Activated CD4-positive, alpha-beta memory T cell treated with anti-CD3 and anti-CD28 coated beads, Interleukin-2, amount 10 ng/mL, durations not matched to agents 7 days and 5 days (primary cell): ENCODE measurements at places on chromosomes 4 and X.

DNA sequence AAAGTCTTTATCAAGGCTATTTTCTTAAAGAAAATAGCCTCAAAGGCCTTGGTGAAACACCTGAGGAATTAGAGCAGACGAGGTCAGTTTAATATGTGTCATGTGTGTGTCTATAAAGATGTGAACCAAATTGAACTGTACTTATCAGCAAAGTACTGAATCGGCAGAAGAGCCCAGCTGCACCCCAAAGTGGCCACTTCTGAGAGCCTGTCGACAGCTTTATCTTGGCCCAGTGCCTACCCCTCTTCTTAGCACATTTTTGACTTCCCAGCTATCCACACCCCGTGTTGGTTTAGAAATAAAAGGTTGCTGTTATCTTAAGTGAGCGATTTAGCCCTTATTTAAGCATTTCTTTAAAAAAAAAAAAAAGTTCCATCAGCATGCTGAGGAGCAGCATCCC lies 329.7 kb downstream of the FBXW7 start:
- no peak for DNase-seq

DNA sequence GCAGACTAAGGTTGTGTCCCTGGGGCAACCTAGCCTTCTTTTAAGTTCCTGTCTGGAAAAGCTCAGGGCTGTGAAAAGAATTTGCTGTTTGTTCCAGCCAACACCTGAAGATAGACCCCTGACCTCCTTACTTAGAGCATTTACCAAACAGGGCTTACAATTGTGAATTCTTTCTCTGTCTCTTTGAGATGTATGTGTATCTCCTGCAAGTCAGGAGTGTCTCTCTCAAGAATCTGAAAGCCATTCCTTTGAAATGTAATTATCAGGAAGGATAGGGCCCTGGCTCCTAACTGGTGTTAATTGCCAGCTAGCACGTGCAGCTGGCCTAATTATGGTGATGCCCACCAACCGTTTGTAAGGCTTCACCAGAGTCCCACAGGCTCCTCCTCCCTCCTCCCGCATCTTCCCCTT lies 18.2 kb downstream of the CCNG2 start:
- DNase-seq = no peak

- no peak for DNase-seq
Observed at GRCh38 chrX:87621697-87622096, 104.1 kb downstream of the KLHL4 start.

DNA sequence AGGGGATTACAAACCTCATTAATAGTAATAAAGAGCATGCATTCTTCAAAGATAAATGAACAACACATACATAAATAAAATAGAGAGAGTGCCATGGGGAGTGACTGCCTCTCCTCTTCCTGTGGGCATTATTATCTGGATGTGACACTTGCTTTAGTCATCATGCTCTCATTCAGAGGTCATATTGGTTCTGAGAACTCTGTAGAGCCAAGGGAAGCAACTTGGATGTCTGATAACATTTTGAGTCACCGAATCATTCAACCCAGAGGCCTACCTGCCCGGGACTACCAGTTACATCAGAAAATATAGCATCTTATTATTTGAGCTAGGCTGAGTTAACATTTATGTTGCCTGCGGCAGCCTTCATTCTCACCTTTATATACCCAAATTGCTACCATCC lies 489.5 kb downstream of the STIM2 start:
- no peak for DNase-seq

- no peak for DNase-seq
Observed at GRCh38 chrX:129845616-129846190, 2.0 kb upstream of the ZDHHC9 start.

- no peak for DNase-seq
Observed at GRCh38 chrX:154409222-154409871, at the start of gene DNASE1L1. TSS of gene DNASE1L1 (minus strand) at chrX:154409254. CDS start at chrX:154405568, 3,686 bp downstream.

- DNase-seq = no peak
Observed at GRCh38 chr4:38330321-38330720, 333.7 kb upstream of the KLF3 start.

GRCh38 chrX:51891821-51892551 lies 1.4 kb upstream of the MAGED1 start:
- no peak for DNase-seq

GRCh38 chr4:75683482-75684155 lies 10.4 kb upstream of the G3BP2 start:
- DNase-seq = no peak

DNA sequence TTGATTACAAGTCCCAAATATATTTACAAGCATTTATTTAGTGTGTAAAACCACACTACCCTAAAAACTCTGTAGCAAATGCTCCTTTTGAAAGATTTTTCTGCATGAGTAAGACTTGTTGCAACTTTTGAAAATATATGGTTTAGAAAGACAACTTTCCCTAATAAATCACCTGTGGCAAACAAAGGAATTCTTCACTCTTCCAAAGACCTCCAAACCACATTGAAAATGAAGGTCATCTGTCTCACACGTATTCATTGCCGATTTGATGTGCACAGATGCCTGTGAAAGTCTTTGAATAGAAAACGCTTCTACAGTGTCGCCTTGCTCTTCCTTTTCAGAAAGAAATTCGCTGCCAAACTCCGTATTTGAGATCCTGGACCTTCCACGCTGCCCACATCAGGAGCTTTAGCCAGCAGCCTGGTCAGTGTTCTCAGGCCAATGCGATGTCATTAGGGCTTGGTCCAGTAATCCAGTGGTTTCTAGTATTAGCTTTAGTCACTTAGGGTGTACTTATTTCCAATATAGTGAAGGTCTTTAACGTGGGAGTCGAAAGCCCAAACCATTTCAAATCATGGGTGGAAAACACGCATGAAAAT lies 22.2 kb downstream of the SPINK2 start:
- DNase-seq = no peak

- no peak for DNase-seq
Observed at GRCh38 chr4:181968371-181968770, 274.8 kb upstream of the TENM3 start.

DNA sequence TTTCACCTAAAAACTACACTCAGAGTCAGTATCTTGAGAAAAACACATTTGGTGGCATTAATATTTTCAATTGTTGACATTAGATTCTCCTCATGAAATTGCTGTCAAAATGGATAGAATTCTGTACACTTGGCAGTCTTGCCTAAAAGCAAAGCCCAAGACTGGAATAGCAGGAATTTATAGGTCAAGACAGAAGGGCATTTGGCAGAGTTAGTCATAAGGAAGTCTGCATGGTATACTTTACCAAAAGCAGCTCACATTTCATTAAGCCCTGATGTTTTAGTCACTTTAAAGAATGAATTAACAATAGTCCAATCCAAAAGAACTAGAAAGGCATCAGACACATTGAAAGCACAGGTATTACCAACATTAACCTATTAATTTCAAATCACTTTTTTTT lies 7.1 kb downstream of the CCDC160 start:
- no peak for DNase-seq

DNA sequence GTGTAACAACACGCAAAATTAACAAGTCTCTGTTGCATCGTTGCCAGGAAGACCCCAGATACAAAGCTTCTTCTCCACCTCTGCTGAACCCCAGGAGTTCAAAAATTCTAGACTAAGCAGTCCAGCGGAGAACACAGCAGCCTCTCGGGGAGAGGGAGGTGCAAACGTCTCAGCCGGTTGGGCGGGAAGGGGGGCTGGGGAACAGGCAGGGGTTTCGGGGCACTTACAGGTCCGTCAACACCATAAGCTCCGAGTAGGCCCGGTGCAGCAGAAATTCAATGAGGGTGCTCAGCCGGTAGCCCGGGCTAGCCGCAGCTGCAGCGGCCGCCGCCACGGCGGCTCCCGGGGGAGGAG lies 394 bp downstream of the MED14 start:
- no peak for DNase-seq

DNA sequence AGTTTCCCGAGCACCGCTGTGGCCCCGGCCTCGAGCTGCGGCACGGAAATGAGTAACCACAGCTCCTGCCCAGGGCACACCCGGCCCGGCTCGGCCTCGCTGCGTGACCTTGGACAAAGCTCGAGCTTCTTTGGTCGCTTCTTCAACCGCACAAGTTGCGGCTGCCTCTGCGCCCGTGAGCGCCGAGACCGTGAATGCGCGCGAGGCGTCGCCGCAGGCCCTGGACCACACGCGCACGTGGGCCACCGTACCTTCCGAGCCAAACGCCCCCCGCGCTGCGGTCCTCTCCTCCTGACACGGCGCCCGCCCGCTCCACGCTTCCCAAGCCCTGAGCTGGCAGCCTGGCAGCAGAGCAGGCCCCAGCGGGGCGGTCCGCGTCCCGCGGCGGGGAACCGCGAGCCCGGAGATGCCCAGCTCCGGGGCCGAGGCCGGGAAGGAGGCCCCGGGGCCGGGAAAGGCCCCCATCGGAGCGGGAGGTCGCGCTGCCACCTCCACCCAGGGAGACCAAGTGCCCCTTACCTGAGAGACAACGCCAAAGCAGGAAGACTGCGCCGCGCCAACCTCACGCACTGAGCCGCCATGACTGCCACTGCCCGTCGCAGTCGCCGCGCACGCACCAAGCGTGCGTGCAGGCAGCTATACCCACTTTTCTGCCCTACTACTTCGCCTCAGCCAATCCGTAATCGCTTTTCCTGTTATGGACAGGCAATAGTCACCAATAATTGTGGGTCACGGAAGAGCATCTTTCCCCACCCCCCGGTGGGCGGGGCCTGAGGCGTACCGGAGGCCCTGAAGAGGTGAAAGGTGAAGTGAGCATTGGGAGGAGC lies at the start of gene GRPEL1:
GRPEL1 (minus strand) TSS at position 613 of the 827 bp plus-strand sequence; CDS start at position 581, 32 bp downstream.
- peak; percentile 100 for DNase-seq

- DNase-seq = no peak
Observed at GRCh38 chrX:50718776-50719175, 95.2 kb downstream of the SHROOM4 start.

DNA sequence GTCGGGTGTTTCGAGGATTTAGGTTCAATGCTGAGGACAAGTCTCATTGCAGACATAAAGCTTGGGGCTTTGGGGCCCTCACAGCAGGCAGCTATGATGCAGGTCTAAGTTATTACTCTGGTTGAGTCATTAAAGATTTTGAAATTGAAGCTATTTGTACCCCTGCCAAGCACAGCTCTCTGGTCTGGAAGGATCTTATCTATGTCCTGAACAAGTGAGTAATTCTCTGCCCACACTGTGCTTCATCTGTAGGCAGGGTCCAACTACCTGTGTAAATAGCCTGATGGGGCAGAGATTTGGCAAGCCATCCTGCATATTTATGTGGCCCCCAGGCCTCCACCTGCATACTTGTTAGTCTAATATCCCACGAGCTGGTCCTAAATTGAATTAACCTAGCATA lies 41.4 kb upstream of the MAGEA4 start:
- DNase-seq = no peak

DNA sequence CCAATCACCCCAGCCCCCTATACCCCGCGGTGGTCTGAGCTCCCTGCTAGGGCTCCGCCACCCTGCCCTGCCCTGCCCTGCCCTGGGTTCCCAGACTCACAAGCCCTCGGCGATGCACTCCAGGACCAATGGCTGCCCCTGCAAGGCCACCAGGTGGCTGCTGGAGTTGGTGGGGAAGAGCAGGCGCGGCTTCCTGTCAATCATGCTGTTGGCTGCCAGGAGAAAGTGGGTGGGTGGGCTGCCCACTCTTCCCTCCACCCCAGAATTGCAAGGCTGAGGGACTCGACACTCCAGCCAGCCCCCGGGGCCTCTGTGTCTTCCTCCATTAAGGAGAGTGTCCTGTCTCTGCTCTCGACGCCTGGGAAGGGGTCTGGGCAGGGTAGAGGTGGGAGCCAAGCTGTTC lies 15.7 kb downstream of the L1CAM start:
- DNase-seq = no peak

- no peak for DNase-seq
Observed at GRCh38 chr4:24240655-24241054, 343.7 kb downstream of the DHX15 start.

- no peak for DNase-seq
Observed at GRCh38 chr4:177532358-177532757, 90.1 kb upstream of the AGA start.

DNA sequence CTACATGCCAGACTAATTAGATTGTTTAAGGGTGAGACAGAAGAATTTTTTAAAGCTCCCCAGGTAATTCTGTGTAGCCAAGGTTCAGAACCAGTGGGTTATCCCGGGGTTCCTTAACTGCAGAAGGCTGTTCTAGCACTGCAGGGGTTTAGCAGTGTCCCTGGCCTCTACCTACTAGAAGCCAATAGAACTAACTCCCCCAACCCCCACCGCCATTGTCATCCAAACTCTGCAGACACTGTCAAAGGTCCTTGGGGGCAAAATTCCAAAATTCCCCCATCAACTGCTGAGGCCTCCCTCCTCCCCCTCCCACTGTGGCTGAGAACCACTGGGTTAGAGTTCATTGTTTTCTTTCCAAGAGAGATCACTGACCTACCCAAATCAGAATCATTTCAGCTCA lies 66.4 kb downstream of the MOSPD2 start:
- no peak for DNase-seq

DNA sequence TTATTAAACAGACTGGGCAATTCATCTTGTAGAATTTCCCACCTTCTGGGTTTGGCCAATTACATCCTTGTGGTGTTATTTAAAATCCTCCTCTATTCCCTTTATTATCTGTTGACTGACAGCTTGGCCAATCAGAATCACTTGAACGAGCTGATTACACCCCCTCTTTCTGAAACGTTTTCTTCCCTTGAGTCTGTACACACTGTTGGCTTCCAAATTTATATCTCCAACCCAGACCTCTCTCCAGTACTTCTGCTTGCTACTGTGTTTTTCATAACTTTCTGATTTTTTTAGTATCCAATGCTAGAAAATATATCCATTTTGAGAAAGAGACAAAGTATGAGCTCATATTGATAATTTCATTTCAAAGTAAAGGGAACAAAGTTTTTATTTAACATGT lies 14.8 kb downstream of the CD38 start:
- no peak for DNase-seq

DNA sequence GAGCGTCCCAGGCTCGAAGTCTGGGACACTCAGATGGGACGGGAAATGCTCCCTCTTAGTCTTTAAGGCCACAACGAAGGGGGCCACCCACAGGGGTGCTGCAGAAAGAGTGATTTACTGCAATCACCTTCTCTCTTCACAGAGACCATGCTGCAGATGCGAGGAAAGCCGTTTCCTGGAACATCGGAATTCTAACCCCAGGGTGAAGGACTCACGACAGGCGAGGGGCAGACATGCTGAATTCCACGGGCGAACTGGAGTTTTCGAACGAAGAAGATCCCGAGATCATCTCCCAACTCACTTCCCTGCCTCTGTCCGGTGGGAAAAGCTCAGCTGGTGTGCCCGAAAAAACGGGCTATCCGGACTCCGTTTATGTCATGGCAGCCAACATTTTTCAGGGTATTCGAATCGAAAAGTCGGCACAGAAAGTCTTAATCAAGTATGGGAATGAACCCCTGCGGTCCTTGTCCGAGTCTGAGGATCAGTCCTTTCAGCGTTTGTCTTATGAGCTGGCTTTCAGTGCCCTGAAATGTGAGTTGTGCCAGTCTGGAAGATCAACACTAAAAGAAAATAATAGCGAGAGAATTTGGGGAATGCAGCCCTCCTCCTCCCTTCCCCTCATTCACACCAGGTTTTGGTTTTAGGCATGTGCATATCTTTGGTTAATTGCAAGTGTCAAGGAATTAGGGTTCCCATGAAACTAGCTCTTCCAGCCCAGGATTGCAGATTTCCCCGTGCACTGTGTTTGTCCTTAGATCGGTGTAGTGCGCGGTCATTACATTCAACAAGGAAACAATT lies 905 bp downstream of the NSUN7 start:
- no peak for DNase-seq

- DNase-seq = no peak
Observed at GRCh38 chr4:3744901-3745300, 21.3 kb upstream of the ADRA2C start.

GRCh38 chr4:128061566-128062536 lies 739 bp downstream of the LARP1B start:
- peak; percentile 64 for DNase-seq
